Temporal lobe (tissue), 4 donors: ENCODE measurements at places on chromosomes 11 and 22. TPM values are rescaled to one million over a fixed set of nuclear protein-coding genes. Genes with fewer than 3 reads are reported as not detected.

The CLMP gene
- total RNA-seq: 65.9 TPM

The MRGPRX4 gene
- total RNA-seq: not detected

The KCNK4 gene
- total RNA-seq: 1.5 TPM

The LARGE2 gene
- total RNA-seq: 0.25 TPM

The ATF4 gene
- total RNA-seq: 72.0 TPM

The ROM1 gene
- total RNA-seq: 1.7 TPM

The TP53AIP1 gene
- total RNA-seq: 0.25 TPM

The PARVG gene
- 1.5 TPM for total RNA-seq

The OR10D3 gene
- not detected for total RNA-seq

The RRAS2 gene
- 40.8 TPM for total RNA-seq

The PHLDA2 gene
- total RNA-seq: not detected

The CTTN gene
- total RNA-seq: 65.2 TPM

The HMOX1 gene
- total RNA-seq: 1.7 TPM
